ENCODE measurements at places on chromosomes 13 and 19. TPM values are rescaled to one million over a fixed set of nuclear protein-coding genes. Genes with fewer than 3 reads are reported as not detected.

- no peak for DNase-seq
Measured at GRCh38 chr13:110187641-110188161, 119.3 kb downstream of the COL4A1 start.

GRCh38 chr19:39996218-39996810 lies 546 bp upstream of the ZNF546 start:
- no peak for DNase-seq

- no peak for DNase-seq
Measured at GRCh38 chr19:32189956-32190706, 155.3 kb upstream of the ZNF507 start.

DNA sequence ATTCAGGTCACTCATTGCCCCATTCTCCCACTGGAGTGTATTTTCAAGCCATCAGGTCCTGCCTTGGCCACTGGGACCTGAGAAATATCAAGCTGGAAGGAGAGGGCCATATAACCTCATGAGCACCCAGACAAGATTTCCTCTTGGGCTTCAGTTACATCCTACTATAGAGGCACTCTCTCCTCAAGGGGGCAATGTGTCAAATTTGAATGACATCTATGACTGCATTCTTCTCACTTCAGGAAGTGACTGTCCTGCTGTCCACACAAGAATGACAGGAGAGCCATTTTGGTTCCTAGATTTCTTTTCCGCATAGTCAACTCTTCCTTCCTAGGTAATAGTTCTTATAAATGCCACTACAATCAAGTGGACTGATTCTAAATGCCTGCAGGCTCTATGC lies 416.2 kb downstream of the DIAPH3 start:
- DNase-seq, result no peak

- no peak for DNase-seq
Measured at GRCh38 chr13:111927181-111927540, 139.8 kb upstream of the SOX1 start.

DNA sequence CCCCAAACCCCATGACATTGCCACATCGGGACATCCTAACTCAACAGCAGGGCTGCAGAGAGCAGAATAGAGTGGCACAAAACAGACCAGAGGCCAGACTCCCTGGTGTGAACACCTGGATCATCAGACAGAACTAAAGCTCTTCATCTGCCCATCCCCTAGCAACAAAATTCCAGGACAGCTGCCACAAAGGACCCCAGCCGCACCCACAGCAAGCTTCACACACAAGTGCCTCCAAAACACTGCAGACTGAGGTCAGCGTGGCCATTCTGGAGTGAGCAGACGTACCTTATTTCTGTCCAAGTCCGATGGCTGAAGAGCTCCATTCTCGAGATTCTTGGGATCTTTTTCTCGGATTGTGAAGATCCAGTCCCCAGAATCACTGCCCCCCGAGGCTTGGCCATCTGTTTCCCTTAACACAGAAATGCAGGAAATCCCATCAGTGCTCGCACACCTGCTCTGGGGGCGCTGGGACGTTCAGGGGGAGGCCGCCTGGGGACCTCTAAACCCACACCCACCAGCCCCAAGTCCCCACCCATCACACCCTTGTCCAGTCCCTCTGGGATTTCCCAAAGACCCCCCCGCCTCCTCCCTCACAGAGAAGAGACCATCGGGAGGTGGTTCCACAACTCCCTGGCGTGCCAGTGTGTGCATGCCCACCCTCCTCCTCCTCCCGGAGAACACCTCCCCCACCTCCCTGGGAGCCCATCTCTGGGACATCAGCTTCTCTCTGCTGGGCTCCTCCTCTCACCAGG lies 115.2 kb downstream of the STK24 start:
- DNase-seq, result no peak

- DNase-seq, result peak; percentile 27
Measured at GRCh38 chr19:43639519-43640423, at the start of gene CADM4. TSS of gene CADM4 (minus strand) at chr19:43639850. CDS start at chr19:43639790, 60 bp downstream.

DNA sequence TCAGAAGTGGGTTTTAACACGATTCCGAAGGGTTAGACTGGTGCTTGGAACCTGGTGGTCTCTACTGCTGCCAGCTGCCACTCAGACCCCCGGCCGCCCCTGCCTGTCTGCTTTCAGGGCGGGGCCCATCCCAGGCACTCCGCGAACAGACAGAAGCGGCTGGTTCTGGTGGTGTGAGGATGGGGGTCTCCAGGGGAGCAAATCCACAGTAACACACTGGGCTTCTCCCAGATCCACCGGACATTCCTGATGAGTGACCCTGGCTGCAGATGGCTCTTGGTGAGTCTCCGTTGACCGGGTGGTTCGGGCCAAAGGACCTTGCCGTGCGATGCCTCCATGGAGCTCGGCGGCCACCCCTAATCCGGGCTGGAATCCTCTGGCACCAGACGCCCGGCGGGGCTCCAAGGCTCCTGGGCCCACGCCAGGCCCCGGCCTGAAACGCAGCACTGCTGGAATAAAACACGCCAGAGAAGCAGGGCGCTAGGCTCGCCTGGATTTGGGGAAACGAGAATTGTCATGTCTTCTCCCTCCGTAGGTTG lies 2.1 kb upstream of the PTBP1 start:
- no peak for DNase-seq

DNA sequence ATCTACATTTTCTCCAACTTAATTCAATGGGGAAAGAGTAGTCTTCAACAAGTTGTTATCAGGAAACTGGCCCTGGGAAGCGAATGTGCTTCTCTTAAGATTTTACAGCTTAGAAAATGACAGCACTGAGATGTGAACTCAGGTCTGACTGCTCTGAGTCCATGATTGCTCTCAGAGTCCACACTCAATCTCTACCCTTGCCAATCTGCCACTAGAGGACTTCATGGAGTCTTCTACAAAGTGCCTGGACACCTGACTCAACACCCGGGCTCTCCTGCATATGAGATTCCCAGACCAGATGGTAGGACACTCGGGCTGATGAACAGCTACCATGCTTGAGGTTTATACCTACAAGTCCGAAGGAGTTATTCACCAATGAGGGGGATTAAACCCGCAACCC lies 74.8 kb downstream of the ABCC4 start:
- DNase-seq, result no peak

DNA sequence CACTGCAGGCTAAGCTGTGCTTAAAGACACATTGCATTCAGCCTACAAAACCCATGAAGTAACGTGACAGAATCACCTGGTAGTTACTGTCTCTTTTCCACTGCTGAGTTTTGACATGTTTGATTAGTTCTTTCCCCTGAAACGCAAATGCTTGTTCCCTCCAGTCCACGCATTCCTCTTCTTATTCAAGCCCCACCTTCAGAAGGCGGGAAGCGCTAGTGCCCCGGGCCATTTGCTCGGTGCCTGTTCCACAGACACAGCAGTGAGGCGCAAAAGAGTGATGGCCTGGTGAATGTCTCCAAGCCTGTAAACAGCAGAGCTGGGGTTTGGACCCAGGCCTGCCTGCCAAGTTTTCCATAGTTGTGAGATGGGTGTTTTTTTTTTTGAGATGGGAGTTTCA lies 10.9 kb downstream of the ACP4 start:
- no peak for DNase-seq

GRCh38 chr19:17686592-17687024 lies 1.5 kb downstream of the UNC13A start:
- DNase-seq, result no peak

GRCh38 chr19:49818649-49819370 lies 721 bp downstream of the MED25 start:
- DNase-seq, result no peak

DNA sequence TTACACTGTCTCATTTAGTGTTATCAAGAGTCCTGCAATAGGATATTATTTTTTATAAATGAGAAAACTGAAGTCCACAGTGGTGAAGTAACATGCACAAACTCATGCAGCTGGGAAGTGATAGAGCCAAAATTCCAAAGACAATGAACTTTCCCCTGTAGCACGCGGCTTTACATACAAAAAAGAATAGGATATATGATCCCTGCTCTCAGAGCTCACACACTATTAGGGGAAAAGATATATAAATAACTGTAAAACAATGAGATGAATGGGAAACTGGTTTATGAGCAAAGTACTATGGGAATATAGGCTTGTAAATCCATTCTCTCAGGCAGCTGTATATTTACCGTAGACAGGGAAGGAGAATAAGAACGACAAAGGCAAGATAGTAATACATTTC lies 39.7 kb downstream of the THSD1 start:
- no peak for DNase-seq

DNA sequence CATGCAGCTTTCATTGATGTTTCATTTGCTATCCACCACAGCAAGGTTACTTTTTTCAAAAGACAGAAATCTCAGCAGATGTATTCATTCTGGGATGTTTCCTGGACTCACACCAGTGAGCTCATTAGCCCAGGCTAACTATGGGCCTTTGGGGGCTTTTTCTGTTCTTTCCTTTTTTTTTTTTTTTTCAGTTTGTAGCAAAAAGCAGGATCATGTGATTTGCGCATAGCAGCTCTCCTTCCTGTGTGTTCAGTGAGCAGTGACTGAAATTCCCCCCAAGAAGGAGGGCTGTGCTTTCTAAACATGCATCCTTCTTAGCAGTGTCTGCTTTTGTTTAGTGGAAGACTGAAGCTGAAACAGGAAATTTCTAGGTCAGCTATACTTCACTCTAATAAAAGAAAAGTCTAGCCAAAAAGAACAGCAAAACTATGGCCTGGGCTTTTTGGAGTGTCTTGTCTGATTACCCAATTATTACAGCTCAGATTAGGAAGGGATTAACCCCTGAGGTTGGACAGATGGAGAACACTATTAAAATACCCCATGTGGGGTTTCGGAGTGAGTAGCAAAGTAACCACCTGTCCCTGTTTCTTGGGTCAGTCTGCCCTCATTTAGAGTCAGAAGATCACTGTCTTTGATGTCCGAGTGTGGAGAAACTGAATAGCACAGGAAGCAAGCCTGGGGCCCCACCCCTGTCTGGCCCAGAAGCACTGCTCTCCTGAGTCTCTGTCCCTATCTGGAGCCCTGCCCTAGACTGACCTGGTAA lies 8.9 kb upstream of the AMER2 start:
- no peak for DNase-seq

DNA sequence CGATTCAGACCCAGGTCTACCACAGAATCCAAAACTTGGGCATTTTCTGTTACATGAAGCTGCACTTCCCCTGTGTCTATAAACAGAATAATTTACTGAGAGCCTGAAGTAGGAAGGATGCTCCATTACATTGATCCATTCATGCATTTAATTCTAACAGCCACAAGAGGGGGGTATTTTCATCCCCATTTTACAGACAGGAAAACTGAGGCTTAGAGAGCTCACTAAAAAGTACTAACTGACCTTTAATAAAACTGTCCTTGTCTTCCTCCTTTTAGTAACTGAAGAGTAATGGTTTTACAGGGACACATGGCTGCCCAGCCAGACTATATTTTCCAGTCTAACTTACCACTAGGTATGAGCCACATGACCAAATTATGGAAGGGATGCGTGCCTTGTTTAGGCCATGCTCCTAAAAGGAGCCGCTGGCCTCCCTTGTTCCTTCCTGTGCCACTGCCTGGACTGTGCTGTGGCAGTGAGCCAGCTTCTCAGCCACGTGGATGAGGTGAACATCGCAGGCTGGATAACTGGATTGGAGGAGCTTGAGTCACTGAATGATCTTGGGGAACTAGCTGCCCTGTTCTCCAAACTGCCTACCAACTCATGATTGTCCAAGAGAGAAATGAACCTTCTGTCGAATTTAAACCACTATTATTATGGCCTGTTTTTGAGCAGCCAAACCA lies 108.3 kb downstream of the DOCK9 start:
- DNase-seq, result no peak

GRCh38 chr19:18205200-18205892 lies 1.5 kb upstream of the RAB3A start:
- peak; percentile 85 for DNase-seq

DNA sequence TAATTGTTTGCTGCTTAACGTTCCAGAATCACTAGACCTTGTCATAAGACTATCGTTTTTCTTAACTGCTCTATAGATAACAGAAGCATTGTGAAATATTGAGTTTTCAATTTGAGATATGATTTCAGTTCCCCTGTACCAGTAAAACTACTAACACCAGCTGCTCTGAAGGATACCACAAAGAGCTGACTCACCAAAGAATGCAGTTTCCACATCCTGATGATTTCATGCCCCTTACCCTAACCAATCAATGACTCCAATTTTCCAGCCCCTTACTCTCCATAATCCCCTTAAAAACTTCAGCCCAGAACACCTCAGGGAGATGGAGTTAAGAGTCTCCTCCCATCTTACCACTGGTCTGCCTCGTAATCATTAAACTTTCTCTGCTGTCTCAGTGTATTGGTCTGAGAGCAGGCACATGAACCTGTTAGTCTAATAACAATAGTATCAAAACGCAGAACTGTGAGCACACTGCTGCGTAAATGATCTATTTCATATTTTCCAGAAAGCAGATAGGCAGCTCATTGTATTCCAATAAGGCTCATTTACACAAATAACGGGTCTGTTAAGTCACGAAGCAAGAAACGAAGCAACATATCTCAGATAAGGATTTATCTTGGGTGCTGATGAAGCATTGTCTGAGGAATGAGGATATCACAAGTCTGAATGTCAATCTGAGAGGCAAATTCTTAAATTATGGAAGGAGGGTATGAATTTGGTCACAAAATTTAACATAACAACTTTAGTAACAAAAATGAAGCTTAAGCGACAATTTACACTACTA lies 14.1 kb upstream of the CCNA1 start:
- no peak for DNase-seq

- no peak for DNase-seq
Measured at GRCh38 chr13:36787181-36787580, 31.8 kb upstream of the RFXAP start.

- no peak for DNase-seq
Measured at GRCh38 chr13:40228496-40228895, 437.9 kb downstream of the FOXO1 start.

RFPL4A gene
- not detected for total RNA-seq

SYMPK gene
- total RNA-seq, result 50.8 TPM

POU2F2 gene
- total RNA-seq, result 1.6 TPM

APOC1 gene
- 78.7 TPM for total RNA-seq

ZSCAN4 gene
- total RNA-seq, result not detected

PSG2 gene
- not detected for total RNA-seq

DDX49 gene
- total RNA-seq, result 44.9 TPM

SPART gene
- total RNA-seq, result 79.6 TPM
